BE2C (cell line): ENCODE measurements at places on chromosomes 4 and X.

DNA sequence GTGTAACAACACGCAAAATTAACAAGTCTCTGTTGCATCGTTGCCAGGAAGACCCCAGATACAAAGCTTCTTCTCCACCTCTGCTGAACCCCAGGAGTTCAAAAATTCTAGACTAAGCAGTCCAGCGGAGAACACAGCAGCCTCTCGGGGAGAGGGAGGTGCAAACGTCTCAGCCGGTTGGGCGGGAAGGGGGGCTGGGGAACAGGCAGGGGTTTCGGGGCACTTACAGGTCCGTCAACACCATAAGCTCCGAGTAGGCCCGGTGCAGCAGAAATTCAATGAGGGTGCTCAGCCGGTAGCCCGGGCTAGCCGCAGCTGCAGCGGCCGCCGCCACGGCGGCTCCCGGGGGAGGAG is 394 bp downstream of the MED14 start:
- DNase-seq = no peak

DNA sequence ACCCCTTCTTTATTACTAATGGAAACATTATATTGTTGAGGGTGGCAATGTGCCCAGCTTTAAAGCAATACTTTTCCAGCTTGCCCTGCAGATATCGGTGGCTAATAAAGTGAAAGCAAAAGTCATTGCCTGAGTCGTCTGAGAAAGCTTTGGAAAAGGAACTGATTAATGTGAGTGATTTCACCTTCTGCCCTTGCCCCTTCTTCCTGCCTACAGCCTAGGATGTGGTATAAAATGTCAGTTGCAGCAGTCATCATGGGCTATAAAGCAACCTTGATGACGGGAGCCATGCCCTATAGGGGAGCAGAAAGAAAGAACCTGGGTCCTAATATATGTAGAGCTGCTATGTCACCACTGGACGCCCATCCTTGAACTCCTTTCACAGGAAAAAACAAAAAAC is 132.4 kb upstream of the USP9X start:
- DNase-seq = no peak

- no peak for DNase-seq
Measured at GRCh38 chr4:67785528-67785927, 31.3 kb upstream of the GNRHR start.

DNA sequence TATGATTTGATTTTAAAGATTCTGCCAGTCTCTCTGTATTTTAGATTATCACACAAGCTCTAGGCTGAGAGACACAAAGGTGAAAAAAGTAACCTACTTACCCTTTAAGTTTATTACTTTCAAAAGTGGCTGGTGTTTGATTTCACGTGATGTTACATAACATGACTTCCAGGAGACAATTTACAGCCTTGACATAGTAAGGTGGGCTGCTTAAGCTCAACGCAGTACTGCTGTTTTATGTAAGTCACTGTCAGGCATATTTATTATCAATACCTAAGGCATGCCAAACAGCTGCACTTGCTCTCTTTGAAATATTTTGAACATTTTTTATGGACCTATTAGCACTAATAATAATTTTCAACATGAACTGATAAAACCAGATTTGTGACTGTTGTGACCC is 451.5 kb upstream of the FAM241A start:
- DNase-seq = no peak

DNA sequence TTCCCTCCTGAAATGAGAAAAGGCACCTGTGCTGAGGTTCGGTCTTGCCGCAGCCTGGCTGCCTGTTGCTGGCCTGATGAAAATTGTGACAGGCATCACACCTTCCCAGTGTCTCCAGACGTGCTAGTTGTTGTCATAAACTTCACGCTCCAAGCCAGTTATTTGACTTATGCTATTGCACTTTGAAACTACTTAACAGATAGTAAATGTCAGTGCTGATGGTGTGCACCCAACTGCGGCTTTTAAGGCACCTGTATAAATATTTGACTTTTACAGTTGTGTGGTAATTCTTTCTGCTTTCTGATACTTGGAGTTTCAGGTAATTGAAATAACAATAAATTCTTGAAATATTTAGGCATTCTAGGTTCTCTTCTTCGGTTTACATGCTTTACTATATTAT is 1.8 kb downstream of the WWC2 start:
- no peak for DNase-seq

DNA sequence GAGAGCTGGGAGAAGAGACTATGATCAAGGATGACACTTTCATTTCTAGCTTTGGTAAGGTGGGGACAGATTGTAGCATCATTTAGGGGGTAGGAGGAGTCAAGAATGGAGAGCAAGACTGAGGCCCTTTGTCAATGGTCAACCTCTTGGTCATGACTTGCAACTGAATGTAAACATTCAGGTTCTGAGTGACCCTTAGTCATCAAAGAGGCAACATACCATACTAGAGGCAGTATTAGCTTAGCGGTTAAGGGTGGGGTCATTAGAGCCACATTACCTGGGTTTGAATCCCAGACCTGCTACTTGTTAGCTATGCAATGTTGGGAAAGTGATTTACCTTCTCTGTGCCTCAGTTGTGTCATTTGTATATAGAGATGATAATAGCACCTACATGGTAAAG is 76.5 kb downstream of the MED28 start:
- DNase-seq = no peak

GRCh38 chr4:1403177-1403583 is 3.1 kb downstream of the NKX1-1 start:
- no peak for DNase-seq

GRCh38 chr4:155956461-155956860 is 2.8 kb upstream of the CTSO start:
- no peak for DNase-seq

DNA sequence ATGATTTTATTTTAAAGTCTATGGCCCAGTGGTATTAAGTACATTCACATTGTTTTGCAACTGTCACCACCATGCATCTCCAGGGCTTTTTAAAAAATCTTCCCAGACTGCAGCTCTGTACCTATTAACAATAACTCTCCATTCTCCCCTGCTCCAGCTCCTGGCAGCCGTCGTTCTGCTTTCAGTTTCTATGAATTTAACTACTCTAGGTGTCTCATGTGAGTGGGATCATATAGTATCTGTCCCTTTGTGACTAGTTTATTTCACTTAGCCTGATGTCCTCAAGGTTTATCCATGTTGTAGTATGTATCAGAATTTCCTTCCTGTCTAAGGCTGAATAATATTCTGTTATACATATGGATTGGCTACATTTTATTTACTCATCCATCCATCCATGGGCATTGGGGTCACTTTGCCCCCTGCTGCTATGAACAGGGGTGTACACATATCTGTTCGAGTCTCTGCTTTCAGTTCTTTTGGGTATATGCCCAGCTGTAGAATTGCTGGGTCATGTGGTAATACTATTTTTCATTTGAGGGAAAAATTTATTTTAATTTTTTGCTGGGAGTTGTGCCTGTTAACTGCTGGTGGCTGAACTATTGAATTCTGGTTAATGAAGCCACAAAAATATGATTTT is 131.3 kb downstream of the ARHGAP10 start:
- no peak for DNase-seq

- DNase-seq = no peak
Measured at GRCh38 chr4:7989654-7990053, 50.0 kb upstream of the AFAP1 start.

GRCh38 chrX:141903400-141904155 is at the start of gene MAGEC1:
Gene MAGEC1 (plus strand): TSS chrX:141903894. CDS start chrX:141905073, 1,179 bp downstream.
- no peak for DNase-seq

GRCh38 chr4:13162886-13163285 is 321.3 kb downstream of the RAB28 start:
- DNase-seq = no peak

- no peak for DNase-seq
Measured at GRCh38 chrX:21678048-21678612, 20.0 kb upstream of the KLHL34 start.
